ENCODE measurements at places on chromosomes 6 and 20.

GRCh38 chr6:170231293-170232185 lies 59.3 kb downstream of the DLL1 start:
- DNase-seq: no peak

DNA sequence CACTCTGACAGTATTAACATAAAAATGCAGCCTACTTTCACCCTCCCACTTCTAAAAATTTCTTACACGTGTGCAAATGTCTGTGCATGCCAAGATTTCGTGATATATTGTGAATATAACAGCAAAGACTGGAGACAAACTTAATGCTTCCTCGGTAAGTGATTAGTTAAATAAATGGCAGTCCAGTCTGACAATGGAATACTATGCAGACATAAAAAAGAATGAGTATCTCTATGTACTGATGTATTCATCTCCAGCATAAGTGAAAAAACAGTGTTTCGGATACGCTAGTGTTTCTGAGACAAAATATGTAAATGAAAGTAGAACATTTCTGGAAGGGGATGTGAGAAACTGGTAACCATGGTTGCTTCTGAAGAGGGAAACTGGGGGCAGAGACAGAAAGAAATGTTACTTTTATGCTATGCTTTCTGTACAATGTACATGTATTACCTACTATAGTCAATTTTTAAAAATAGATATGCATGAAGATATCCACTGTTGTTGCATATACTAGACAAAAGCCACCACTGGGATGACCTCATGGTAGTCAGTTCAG lies 7.0 kb downstream of the SLC22A23 start:
- DNase-seq: no peak

DNA sequence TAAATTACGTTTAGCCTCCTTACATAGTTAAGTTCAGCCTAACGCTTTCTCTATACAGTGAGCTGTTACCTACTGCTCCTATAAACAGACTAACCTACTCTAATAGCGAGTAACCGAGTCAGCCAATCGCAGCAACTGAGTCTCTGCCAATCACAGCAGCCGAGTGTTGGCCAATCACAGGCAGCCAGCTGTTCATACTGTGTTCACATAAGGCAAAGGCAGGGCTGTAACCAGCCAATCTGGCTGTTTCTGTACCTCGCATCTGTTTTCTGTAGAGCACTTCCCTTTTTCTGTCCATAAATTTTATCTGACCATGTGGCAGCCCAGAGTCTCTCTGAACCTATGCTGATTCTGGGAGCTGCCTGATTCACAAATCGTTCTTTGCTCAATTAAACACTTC lies 263.9 kb upstream of the JARID2 start:
- DNase-seq: no peak

DNA sequence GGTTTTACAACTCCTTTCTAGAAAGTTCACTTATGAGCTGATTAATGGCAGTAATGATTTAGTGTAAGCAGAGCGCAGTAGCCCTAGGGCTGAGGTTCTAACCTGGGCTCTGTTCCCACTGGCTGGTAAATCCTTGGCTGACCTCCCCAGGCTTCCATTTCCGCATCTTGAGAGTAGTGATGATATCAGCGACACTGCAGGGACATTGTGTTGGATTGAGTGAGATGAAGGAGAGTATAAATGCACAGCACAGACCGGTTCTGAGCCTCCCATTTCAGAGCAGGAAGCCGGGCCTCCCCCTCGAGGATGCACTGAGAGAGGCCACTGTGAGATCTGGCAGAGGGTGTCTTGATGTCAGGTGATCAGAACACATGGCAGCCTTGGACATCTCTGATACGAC lies 477.2 kb upstream of the SULF2 start:
- DNase-seq: no peak

DNA sequence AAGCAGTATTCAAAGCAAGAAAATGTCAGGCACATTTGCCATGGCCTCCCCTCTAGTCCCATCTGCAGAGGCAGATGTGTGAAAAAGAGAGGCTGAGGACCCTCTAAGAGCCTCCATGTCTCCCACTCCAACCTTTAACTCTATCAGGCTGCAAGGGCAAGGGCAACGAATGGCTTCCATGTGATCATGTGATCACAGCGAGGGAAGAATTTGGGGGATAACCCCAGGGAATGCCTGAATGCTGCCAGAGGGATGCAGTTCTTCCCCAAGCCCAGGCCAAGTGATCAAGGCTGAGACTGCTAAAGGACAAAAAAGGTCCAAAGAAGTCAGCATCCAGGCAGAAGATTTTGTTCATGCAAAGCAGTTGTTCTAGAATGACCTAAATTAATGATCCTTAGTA lies 4.9 kb downstream of the CHD6 start:
- DNase-seq: no peak

GRCh38 chr20:625360-625932 lies 15.3 kb upstream of the TCF15 start:
- no peak for DNase-seq

GRCh38 chr6:15441215-15441868 lies 195.5 kb downstream of the JARID2 start:
- peak; percentile 46 for DNase-seq

GRCh38 chr20:4684837-4685413 lies 36.8 kb upstream of the PRND start:
- no peak for DNase-seq

GRCh38 chr20:4243071-4243470 lies 227.7 kb upstream of the RNF24 start:
- peak; percentile 7 for DNase-seq

DNA sequence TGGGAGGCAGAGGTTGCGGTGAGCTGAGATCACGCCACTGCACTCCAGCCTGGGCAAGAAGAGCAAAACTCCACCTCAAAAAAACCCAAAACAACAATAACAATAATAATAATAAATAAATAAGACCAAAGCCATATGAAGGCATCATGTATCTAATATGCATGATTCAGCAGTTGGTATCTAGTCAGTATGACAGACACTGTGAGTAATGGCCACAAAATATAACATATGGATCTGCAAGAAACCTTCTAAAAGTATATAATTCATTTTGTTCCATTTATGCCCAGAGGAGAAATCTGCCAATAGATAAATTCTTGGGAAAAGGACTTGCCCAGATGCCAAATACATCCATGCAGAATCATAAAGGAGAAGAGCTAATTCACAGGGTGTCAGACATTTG lies 252.3 kb downstream of the BTBD9 start:
- DNase-seq: no peak

DNA sequence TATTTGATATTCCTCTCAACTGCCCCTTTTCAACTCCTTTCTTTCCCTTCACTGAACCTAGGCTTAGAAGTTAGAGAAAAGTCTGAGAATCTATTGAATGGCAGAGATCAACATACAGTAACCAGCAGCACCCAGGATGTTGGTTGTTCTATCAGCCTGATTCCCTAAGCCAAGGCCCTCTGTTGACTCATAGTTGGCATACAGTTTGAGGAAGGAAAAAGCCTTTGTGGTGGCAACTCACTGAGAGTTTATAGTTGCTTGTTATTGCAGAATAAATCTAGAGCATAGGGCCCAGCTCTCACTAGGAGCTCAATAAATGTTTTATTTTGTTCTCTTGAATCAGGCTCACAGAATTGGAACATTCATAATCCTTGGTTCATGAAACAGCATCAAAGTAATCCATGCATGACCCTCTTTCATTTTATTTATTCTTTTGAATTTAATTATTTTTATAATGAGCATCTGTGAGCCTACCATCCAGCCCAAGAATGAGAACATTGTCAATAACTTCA lies 119.1 kb upstream of the ADGRF1 start:
- DNase-seq: no peak

GRCh38 chr20:23021951-23022350 lies 13.2 kb upstream of the SSTR4 start:
- DNase-seq: no peak

GRCh38 chr6:16154904-16155303 lies 26.0 kb downstream of the MYLIP start:
- DNase-seq: no peak
